A549 treated with ZK216348 at 1 μM for 4 hours (cell line): ENCODE measurements at places on chromosomes 1 and 21. TPM values are rescaled to one million over a fixed set of nuclear protein-coding genes. Genes with fewer than 3 reads are reported as not detected.

PAFAH2 gene
- 5.5 to 8.8 TPM (median 6.9 TPM) in 5 replicates for total RNA-seq

B3GALT5 gene
- 0.12 to 0.29 TPM (median 0.22 TPM) in 5 replicates for total RNA-seq

LCE2A gene
- total RNA-seq = not detected in 5 replicates

RGS1 gene
- total RNA-seq = not detected in 5 replicates

KCNA2 gene
- total RNA-seq = 0.02 to 0.18 TPM (median 0.05 TPM) in 3 of 5 replicates, not detected in the others

TMEM52 gene
- 0.32 to 1.7 TPM (median 0.82 TPM) in 5 replicates for total RNA-seq

BGLAP gene
- total RNA-seq = 0.20 to 0.40 TPM (median 0.39 TPM) in 3 of 5 replicates, not detected in the others

DIO1 gene
- not detected in 5 replicates for total RNA-seq

MAP3K7CL gene
- total RNA-seq = 1.1 to 2.6 TPM (median 1.4 TPM) in 5 replicates

YBX1 gene
- 764 to 846 TPM (median 825 TPM) in 5 replicates for total RNA-seq

ALX3 gene
- not detected in 5 replicates for total RNA-seq

SPAG17 gene
- not detected in 5 replicates for total RNA-seq

TMPRSS3 gene
- 0.15 to 0.24 TPM (median 0.21 TPM) in 5 replicates for total RNA-seq

RIMS3 gene
- 0.75 to 1.3 TPM (median 1.2 TPM) in 5 replicates for total RNA-seq

CYP4A22 gene
- total RNA-seq = not detected in 5 replicates

CD101 gene
- 0.24 to 0.58 TPM (median 0.47 TPM) in 5 replicates for total RNA-seq

DYNLT5 gene
- not detected in 5 replicates for total RNA-seq

CELA2B gene
- total RNA-seq = not detected in 5 replicates

PLA2G2C gene
- not detected in 5 replicates for total RNA-seq

ITPKB gene
- total RNA-seq = 1.7 to 3.0 TPM (median 2.5 TPM) in 5 replicates

RAB25 gene
- 0.29 to 0.62 TPM (median 0.38 TPM) in 3 of 5 replicates, not detected in the others for total RNA-seq

SNX7 gene
- 20.5 to 43.0 TPM (median 24.6 TPM) in 5 replicates for total RNA-seq

SPRR2F gene
- total RNA-seq = not detected in 5 replicates

PRAMEF6 gene
- not detected in 5 replicates for total RNA-seq
